ENCODE measurements at places on chromosomes 3 and 15.

- peak; percentile 2 for DNase-seq
Measured at GRCh38 chr15:69082554-69082953, 68.1 kb downstream of the NOX5 start.

DNA sequence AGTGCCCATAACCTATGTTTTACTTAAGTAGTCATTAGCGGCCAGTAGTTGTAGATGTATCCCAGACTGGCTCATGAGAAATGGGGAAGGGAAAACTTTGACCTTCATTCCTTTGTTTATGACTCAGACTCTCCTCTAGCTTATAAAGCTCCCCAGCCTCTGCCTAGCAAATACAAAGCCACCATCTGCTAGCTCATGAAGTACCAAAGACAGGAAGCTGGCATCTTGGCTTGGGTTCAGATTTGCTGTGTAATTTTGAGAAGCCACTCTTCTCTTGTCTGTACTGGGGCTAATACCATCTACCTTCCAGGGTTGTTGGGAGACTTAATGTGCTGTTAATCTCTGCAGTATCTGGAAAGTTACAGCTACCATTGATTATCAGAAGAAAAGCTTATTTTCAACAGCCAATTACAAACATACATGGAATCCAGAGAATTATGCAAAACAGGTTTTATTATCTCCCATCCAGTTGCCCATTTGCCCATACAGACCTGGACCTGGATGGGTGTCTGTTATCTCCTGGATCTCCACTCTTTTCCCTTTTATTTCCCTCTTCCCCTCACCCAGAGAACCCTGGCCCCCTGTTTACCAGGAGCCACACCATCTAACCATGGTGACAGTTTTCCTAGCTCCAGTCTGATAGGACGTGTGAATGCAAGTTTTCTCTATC is 153.8 kb downstream of the SEMA6D start:
- peak; percentile 12 for DNase-seq

- DNase-seq: no peak
Measured at GRCh38 chr3:25038922-25039321, 389.1 kb upstream of the RARB start.

GRCh38 chr3:134381831-134382442 is 7.7 kb upstream of the AMOTL2 start:
- DNase-seq: peak; percentile 97

DNA sequence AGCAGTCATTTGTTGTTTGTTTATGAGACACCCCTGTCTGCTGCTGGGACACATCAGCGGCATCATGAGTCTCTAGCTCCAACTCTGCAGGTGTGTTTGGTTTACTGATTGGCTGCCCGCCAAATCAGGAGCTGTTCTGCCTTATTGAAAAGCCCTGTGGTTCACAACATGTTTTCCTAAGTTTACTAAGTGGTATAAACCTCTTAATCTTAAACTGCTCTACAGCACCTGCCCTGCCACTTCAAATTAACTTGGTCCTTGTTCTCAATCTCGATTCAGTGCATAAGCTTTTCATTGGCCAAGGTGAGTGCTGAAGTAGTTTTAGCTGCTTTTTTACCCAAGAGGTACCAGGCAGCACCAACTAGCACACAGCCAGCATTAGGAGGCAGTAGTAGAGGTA is 77.8 kb upstream of the WDR72 start:
- peak; percentile 32 for DNase-seq

- no peak for DNase-seq
Measured at GRCh38 chr3:157594413-157594812, 91.2 kb upstream of the VEPH1 start.

- DNase-seq: no peak
Measured at GRCh38 chr15:53611145-53611920, 148.1 kb downstream of the WDR72 start.

- no peak for DNase-seq
Measured at GRCh38 chr3:4907643-4908432, 71.4 kb upstream of the BHLHE40 start.

- DNase-seq: no peak
Measured at GRCh38 chr3:151593928-151594327, 133.1 kb upstream of the IGSF10 start.

GRCh38 chr3:177405191-177405672 is 207.9 kb upstream of the TBL1XR1 start:
- no peak for DNase-seq

DNA sequence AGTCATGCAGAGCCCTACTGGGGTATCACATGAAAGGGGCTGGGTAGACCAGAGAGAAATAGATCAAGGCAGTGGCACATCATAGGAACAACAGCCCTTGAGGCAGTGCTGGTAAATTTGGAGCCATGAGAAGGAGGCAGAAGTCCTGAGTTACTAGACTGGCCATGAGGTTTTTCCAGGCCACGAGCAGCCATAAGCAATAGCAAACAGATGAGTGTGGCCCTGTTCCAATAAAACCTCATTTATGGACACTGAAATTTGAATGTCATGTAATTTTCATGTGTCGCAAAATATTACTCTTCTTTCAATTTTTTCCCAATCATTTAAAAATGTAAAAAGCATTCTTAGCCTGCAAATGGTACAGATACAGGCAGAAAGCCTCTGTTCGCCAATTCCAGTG is 28.1 kb upstream of the LRRN1 start:
- DNase-seq: no peak

GRCh38 chr3:43707998-43708397 is 17.3 kb downstream of the ABHD5 start:
- DNase-seq: peak; percentile 95

DNA sequence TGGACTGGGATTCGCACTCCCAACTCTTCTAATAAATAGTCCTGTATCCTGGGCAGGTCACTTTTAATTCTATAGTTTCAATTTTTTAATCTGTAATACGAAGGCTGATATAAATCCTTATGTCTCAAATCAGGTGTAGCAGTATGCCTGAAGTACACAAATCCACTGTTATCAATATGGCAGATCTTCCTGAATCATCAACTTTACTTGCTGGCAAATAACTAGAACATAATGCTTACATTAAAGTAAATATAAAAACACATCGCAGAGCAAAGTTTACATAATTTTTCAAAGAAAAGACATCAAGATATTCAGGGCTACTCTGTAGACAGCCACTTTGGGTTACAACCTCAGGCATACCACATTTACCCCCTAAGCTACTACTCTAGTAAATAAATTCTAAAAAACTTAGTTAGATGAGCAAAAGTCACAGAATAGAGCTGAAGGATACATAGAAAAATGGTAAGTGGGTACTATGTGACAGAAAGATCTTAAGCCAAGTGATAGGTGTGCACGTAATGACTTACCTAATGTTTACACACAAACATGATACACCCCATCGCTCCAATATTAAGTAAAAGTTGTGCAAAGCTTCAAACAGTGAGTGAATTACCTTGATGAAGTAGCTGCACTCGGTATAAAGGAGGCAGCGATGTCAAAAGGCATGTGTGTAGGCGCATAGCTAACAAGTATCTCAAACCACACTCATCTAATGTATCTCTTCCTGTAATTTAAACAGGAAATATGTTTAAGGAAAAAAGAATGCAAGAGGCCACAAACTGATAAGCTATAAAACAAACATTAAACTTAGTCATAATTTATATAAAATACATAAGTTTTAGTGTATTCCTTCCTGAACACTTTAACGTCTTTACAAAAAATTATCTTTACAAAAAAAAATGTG is 127.9 kb downstream of the DMXL2 start:
- DNase-seq: peak; percentile 8

- DNase-seq: no peak
Measured at GRCh38 chr3:13020159-13020750, 53.0 kb downstream of the IQSEC1 start.

DNA sequence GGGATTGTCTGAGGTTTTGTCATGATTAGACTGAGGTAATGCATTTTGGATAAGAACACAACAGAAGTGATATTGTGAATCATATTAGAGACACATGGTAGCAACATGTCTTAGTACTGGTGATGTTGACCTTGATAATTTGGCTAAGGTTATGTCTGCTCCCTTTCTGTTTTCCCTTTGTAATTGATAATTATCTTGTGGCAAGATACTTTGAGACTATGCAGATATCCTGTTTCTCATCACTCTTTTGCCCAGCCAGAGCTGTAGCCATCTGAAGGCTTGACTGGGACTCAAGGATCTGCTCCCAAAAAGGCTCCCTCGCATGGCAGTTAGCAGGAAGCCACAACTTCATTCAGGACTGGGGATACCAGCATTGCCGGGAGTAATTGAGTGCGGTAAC is 35.3 kb upstream of the LARS2 start:
- no peak for DNase-seq

GRCh38 chr3:125116311-125117080 is 60.7 kb upstream of the HEG1 start:
- DNase-seq: peak; percentile 82

- no peak for DNase-seq
Measured at GRCh38 chr3:34141841-34142337, 343.5 kb downstream of the PDCD6IP start.

DNA sequence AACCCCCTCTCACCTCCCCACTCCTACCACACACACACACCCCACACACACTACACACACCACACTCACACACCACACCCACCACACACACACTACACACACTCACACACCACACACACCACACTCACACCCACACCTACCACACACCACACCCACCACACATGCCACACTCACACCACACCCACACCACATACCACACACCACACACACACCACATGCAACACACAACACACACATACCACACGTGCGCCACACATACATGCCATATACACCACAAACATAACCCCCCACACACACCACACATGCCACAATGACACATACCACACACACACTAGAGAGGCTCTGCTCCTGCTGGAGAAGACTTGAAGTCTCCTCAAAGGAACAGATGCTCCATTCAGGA is 5.9 kb upstream of the ITPKA start:
- DNase-seq: no peak

DNA sequence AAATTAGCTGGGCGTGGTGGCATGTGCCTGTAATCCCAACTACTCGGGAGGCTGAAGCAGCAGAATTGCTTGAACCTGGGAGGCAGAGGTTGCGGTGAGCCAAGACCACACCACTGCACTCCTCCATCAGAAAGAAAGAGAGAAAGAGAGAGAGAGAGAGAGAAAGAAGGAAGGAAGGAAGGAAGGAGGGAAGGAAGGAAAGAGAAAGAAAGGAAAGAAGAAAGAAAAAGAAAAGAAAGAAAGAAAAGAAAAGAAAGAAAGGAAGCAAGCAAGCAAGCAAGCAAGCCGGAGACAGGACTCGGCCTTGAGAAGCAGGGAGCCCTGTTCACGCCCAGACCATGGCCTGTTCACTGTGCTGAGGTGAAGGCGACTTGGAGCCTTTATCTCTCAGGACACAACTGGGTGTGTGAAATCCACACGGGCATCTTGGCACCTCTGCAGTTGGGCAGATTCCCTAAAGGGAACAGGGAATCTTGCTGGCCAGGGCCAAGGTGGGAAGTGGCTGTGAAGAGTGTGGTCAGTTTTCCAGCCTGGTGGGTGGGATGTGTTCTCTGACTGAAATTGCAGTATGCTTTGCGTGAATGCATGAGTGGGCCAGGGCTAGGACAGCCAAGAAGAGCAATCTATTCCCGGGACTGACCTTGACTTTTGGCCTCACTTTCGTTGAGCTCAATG is 90.3 kb downstream of the CORO2B start:
- DNase-seq: no peak
